ENCODE measurements at places on chromosomes 7 and 10.

- no peak for DNase-seq
Observed at GRCh38 chr10:124535731-124536495, 74.3 kb downstream of the LHPP start.

- DNase-seq: no peak
Observed at GRCh38 chr10:26743091-26743490, 45.6 kb downstream of the PDSS1 start.

DNA sequence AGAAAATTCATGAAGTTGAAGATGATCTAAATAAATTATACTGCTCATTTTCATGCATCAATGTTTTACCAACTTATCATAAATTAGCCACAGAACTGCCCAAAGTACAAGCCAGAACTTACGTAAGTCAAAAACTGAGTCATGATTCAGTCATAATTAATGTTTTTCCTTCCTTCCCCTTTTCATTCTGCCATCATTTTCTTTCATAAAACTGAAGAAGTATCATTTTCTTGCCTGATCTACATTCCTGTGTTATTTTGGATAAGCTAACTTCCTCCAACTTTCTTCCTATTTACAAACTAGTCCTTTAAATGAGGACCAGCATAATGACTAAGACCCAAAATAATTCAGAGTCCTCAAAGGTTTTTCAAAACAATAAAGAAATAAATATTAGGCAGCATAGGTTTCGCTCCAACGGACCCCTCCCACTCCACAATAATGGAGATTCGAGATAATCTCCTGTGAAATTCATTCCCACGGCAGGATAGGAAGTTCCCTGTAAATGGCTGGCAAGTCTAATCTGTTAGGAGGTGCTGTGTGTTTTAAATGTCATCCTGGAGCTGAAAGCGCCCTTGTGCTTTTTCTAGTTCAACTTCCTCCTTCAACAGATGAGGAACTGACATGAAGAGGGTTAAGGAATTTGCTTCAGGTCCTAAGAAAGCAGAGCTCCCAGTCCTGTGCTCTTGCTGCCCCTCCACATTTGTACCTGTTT is 218.9 kb downstream of the DOCK4 start:
- DNase-seq: no peak

DNA sequence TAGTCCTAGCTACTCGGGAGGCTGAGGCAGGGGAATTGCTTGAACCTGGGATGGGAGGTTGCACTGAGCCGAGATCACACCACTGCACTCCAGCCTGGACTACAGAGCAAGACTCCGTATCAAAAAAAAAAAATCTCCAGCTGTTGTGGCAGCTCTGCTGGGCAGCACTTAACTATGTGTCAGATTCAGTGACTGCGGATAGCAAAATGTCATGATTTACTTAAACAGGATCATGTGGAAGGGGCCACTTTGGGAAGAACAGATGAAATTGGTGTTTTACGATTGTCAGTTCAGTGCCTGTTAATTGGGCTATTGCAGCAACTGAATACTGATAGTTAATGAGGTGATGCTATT is 15.3 kb downstream of the OGDH start:
- no peak for DNase-seq

DNA sequence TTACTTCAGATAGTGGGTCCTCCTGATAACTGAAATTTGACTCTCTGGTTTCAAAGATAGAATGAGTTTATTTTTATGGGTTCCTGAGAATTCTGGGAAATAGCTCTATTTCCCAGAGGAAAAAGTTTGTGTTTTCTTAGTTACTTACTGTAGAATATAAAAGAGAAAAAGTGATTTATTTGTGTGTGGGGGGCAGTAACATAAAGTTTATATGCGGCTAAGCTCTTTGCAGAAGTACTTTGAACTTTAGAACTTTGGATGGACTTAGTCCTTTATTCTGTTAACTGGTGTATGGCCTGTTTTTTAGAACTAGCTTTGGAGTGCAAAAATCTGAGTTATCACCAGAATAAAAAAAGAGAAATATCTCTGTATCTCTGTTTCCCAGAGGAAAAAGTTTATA is 157.1 kb downstream of the BBS9 start:
- no peak for DNase-seq

- no peak for DNase-seq
Observed at GRCh38 chr7:55140941-55141278, 122.1 kb downstream of the EGFR start.
